Stimulated activated CD4-positive, alpha-beta T cell treated with anti-CD3 and anti-CD28 coated beads, Interleukin-1b, Interleukin-23, amount 100 ng/mL, for 48 hours (primary cell): ENCODE measurements at places on chromosomes 12 and 14.

- no peak for DNase-seq
Measured at GRCh38 chr14:98077176-98077575, 1194.8 kb downstream of the BCL11B start.

DNA sequence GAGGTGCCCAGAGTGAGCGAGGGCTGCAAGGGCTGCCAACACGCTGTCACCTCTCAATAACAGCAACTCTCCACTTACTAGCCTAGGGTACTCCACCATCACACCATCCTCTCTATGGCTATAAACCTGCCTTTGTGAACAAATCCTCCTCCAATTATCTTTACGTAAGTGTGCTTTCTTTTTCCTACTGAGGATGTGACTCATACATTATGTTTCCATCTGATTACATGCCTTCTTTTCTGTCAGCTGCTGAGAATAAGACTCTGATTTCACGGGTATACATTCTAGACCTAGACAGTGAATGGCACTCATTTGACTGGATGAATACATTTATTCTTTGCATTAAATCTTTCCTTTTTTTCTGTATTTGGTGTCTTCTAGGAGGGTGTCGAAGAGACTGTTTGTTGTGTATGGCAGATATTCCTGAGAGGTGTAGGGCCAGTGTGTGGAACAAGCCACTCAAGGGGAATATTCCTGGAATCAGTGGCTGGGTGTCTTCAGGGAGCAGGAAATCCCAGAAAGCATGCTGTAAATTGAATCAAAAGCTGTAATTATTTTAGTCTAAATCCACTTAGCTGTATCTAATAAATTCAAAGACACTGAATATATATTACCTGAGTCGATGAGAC, 327.3 kb upstream of the TMTC1 start:
- no peak for DNase-seq

DNA sequence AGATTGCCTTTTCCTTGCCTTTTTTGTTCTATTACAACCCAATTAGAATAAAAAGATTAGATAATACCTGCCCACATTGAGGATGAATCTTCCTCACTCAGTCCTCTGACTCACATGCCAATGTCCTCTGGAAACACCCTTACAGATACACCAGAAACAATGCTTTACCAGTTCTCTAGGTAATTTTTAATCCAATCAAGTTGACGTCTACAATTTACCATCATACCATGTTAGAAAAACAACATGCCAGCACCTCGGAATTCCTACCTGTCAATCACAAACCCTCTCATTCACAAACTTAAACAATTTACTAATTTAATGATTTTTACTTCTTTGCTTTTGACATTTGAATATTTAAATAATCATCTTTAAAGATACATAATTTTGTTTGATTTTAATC, 953.8 kb downstream of the TRHDE start:
- DNase-seq = no peak

GRCh38 chr12:80602455-80602854, 105.0 kb upstream of the MYF6 start:
- no peak for DNase-seq

- DNase-seq = no peak
Measured at GRCh38 chr12:46473634-46474329, 101.2 kb upstream of the SLC38A2 start.

DNA sequence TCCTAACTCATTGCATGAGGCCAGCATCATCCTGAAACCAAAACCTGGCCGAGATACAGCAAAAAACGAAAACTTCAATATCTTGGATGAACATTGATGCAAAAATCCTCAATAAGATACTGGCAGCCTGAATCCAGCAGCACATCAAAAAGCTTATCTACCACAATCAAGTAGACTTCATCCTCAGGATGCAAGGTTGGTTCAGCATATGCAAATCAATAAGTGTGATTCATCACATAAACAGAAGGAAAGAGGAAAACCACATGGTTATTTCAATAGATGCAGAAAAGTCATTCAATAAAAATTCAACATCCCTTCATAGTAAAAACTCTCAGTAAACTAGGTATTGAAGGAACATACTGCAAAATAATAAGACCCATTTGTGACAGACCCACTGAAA, 56.5 kb upstream of the PPFIA2 start:
- DNase-seq = no peak

DNA sequence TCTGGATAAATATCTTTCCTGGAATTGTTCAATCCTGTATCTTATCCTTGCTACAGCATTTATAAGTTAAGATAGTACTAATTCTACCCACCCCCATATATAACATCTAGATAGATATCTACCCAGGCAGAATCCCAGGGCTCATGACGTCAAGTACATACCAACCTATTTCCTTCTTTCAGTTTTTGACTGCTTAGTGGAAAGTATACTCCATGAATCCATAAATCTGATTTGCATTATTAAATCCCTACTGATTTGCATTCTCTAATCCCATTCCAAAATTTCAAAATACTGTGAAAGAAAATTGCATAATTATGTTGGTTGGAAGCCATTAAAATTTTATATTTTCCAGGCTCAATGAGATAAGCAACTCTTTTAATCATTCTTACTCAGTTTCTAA, 111.7 kb downstream of the KITLG start:
- DNase-seq = no peak

- no peak for DNase-seq
Measured at GRCh38 chr12:7265251-7265650, 38.6 kb upstream of the ACSM4 start.

- no peak for DNase-seq
Measured at GRCh38 chr12:104360157-104360556, 56.6 kb downstream of the EID3 start.

GRCh38 chr12:120885521-120885920, 18.6 kb downstream of the SPPL3 start:
- DNase-seq = no peak

DNA sequence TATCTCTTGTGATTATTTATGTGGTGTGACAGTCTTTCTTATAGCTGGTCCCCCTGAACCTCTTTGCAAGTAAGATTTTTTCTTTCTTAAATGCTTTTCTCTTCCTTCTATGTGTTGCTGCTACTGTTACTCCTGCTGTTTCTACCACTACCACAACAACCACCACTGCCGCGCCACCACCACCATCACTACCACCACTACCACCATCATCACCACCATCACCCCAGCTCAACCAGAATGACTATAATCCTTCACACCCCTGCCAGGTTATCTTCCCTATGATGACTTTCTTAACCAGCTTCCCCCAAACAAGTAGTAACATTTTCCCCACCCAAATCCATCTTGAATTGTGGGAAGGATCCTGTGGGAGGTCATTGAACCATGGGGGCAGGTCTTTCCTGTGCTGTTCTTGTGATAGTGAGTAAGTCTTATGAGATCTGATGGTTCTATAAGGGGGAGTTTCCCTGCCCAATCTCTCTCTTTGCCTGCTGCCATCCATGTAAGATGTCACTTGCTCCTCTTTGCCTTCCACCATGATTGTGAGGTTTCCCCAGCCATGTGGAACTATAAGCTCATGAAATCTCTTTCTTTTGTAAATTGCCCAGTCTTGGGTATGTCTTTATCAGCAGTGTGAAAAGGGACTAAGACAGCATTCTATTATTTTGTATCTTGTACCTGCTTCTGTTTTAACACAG, 52.2 kb downstream of the CHST11 start:
- no peak for DNase-seq

GRCh38 chr12:105041186-105041585, 43.1 kb downstream of the ALDH1L2 start:
- DNase-seq = no peak

DNA sequence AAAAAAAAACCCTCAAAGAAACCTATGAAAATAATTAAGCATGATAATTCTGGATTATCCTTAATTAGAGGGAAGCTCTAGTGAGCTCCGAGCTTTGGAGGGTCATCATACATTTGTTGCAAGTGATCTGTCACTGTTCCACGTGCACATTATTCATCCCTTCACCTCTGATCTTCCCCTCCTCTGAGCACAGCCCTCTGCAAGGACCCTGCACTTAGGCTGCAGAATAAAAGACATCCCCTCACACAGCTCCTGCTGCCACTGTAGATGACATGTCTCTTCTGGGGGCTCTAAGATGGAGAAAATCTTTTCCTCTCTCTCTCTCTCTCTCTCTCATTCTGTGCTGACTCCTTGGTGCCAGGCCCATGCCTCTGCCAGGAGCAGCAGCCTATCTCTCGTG, 300.4 kb downstream of the EGLN3 start:
- no peak for DNase-seq

DNA sequence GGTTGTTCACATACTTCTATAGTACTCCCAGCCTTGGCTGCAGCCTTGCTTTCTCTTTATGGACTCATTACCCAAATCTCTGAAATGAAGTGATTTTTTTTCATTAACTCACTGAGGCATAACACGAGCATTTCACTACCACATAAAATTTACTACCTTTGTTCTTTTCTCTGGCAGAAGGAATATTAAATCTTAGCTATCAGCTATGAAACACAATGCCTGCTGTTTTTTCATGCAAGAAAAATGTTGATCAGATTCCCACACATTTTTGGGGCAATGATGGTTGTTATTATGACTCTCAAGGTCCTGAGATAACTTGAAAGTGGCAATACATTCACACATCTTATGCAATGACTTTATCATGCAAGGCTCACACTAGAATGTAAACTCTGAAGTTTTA, 225.3 kb upstream of the ATP2B1 start:
- DNase-seq = no peak

- no peak for DNase-seq
Measured at GRCh38 chr14:96086574-96087077, 47.5 kb downstream of the C14orf132 start.

DNA sequence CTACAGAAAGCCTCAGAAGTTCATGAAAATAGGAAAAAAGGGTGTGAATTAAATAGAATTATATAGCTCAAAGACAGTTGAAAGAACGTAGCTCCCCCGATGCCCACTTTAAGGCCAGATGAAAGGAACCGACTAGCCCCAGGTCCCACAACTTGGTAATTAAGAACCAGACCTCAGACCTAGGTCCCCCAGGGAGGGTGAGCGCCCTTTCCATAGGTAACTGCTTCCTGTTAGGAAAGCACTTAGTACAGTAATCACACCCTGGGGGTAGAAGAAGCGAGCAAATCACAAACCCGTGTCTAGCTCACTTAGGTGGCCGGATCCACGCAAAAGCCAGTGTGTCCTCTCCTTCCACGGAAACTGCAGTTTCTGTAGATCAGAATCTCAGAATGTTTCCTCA, 77.1 kb downstream of the PLXNC1 start:
- DNase-seq = no peak

DNA sequence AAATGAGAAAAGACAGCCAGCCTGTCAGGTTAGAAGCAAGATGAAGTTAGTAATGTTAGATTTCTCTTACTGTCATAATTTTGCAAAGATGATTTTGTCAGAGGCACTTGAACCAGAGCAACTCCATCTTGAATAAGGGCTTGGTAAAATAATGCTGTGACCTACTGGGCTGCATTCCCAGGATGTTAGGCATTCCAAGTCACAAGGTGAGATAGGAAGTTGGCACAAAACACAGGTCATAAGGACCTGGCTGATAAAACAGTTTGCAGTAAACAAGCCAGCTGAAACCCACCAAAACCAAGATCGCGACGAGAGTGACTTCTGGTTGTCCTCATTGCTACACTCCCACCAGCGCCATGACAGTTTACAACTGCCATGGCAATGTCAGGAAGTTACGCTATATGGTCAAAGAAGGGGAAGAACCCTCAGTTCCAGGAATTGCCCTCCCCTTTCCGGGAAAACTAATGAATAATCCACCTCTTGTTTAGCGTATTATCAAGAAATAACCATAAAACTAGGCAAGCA, 1313.5 kb upstream of the TMEM132C start:
- DNase-seq = no peak

GRCh38 chr12:40464121-40464520, 228.1 kb upstream of the CNTN1 start:
- no peak for DNase-seq

DNA sequence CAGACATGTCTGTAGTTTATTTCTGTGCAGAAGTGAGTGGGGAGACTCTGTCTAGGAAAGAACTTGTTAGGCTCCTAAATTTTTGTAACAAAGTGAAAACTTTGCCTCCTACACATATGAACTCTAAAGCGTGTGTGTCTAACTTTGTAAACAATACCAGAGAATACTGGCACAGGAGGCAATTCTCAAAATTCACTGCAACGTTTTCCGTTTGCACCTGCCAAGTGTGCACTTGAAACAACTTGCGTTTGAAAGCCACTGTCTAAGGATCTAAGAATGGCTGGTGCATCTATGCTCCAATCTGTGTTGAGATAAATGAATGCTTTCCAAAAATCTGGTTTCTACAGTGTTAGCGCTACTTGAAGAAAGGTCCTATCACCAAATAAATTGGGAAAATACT, 15.3 kb downstream of the GRIP1 start:
- no peak for DNase-seq

DNA sequence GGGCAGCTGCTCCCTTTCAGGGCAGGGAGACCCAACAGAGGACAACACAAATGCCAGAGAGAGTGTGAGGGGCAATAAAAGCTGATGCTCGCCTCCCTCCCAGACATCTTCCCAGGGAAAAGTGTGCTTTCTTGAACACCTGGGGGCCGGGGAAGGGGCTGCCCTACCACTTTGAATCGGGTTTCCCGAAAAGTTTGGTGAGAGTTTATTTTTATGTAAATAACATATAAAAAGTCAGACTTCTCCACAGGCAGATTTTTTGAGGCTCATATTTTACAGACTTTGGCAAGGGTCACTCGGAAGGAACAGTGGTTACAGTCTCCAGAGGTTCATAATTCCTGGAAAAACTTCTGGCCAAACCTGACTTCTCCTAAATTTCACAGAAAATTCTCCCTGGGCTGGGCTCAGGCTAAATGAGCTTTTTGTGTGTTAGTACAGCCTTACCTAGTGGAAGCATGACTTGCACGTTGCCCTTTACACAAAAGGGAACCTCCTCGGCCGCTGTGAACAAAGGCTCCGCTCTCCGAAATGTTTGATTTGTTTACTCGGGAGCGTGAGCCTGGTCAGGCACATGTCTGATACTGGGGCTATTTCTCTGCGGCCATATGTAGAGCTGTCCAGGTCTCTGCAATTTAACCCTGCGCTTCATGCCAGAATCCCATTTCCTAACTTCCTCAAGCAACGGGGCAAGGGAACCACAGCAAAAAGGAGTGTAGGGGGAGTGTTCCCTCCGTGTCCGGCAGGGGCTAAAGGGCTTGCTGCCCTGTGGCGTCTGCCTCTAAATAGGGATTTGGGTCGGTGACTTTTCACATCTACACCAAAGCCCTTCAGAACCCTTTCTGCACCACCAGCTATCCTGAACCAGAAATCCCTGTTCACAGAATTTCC, 3.4 kb downstream of the RTL1 start:
- DNase-seq = no peak

DNA sequence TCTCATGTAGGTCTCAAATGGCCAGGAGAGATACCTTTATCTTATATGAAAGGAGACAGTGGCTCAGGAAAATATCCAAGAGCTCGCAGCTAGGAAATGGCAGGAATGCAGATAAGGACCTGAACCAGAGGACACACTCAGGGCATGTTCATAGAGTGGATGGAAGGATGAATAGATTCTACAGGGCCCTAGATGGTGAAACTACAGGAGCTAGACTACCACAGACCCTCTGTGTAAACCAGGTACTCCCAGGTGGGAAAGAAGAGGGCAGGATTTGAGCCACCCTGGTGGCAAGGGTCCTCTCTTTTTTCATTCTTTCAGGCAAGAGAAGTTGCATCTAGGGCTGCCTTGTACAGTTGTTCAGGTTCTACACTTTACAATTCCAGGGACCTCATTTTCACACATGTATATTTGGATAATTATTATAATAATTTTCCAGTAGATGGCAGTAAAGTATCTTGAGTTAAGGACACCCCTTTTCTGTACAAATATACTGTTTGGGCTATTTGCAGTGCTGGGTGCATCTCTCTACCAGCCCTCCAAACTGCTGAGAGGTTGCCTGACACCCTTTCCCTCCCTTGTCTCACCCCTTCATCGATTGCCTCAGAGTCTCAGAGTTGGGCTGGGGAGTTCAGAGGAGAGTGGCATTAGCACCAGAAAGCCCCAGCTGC, 10.5 kb upstream of the ZDHHC22 start:
- DNase-seq = no peak

- DNase-seq = no peak
Measured at GRCh38 chr12:96360550-96360949, 39.7 kb downstream of the CDK17 start.
